GDM1 (cell line): ENCODE measurements at places on chromosomes 6 and 20.

- no peak for DNase-seq
Measured at GRCh38 chr6:168632694-168633093, 191.7 kb downstream of the SMOC2 start.

GRCh38 chr6:112827793-112828192 lies 480.7 kb downstream of the RFPL4B start:
- DNase-seq, result no peak

DNA sequence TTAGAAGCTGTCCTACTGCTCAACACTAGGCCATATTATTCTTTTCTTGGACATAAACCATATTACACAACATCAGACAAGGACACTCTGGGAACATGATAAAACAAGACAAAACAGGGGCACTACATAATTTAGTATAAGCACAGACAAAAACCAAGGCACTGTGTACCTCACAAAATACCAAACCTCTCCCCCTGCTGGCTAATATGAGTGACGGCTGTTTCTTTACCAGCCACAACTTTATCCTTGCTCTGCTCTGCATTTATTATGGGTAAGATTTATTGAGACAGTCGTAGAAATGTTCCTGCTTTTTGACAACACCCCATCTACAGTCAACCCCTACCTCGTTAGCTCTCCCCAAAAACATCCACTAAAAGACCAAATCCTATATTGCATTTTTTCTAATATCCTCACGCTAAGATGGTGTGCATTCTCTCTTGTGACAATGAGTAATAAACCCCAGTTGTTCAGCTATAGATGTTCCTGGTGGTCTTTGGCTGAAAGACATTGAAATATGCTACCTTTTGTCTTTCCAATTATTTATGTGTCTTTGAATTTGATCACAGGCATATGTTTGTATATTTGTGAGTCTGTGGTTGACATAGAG lies 23.8 kb upstream of the POLR1H start:
- no peak for DNase-seq

DNA sequence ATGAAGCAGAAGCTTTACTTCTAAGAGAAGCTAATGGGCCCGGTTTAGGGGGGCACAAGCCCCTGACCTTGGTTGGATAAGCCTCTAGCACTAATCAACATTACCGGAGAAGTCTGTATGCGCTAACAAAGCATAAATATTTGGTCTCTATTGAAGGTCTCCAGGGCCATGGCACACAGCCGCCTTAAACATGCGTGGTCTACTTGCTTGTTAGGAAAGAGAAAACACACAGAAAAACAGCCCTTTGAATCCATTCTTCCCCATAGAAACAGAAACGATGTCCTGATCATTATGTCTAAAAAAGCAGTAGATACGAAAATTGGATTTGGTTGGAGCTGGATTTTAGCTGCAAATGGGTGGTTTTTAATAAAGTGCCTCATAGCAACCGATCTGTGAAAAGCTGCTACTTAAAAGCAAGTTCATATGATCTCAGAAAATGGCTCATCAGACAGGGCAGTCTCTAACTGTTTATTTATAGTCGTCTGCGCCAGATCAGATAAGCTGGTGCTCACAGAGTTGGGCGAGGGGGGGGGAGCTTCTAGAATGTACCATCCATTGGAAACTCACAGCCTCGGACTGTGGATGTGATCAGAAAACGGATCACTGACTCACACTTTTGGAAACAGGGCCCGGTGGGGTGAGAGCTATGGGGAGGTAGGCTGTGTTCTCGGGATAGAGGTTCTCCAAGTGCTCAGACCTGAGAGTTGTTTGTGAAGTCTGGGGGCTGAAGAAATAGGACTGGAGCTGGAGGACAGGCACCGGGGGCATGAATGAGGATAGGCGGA lies 35.3 kb upstream of the APCDD1L start:
- DNase-seq, result no peak

DNA sequence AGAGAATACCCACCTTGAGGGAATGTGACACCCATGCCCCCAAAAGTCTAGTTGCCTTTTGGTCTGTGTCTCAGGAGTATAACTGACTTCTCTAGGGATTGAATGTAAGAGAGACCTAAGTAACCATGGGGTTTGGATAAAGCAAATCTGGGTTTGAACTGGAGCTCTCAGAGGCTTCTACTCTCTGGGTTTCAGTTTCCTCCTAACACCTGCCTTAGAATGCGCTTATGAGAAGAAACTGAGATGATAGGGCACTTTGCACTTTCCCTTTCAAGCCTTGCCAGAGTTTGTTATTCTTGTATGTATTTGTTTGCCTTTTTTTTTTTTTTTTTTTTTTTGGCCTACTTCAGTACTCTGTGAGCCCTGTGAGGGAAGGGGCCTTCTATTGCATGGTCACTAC lies 19.4 kb downstream of the SDHAF4 start:
- no peak for DNase-seq

- DNase-seq, result no peak
Measured at GRCh38 chr6:154502553-154502952, 7.9 kb downstream of the CNKSR3 start.

GRCh38 chr6:129908858-129909257 lies 47.7 kb upstream of the TMEM244 start:
- DNase-seq, result no peak
